NB4 (cell line): ENCODE measurements at places on chromosomes 2 and 18.

DNA sequence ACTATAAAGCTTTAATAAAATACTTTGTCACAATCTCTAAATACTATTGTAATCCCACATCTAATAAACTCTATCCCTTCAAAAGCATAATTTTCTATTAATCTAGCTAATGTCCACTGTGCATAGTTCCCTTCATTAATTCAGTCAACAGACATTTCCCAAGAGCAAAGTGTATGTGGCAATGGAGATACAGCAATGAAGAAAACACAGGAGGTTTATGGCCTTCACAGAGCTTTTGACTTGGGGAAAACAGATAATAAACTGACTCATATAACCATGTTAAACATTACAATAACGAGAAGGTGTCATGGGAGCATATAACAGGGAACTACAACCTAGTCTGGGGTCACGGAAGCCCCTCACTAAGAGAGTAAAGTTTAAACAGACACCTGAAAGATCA lies 86.3 kb downstream of the SPIRE1 start:
- no peak for DNase-seq

GRCh38 chr2:169808221-169808620 lies 9.6 kb downstream of the SSB start:
- no peak for DNase-seq

DNA sequence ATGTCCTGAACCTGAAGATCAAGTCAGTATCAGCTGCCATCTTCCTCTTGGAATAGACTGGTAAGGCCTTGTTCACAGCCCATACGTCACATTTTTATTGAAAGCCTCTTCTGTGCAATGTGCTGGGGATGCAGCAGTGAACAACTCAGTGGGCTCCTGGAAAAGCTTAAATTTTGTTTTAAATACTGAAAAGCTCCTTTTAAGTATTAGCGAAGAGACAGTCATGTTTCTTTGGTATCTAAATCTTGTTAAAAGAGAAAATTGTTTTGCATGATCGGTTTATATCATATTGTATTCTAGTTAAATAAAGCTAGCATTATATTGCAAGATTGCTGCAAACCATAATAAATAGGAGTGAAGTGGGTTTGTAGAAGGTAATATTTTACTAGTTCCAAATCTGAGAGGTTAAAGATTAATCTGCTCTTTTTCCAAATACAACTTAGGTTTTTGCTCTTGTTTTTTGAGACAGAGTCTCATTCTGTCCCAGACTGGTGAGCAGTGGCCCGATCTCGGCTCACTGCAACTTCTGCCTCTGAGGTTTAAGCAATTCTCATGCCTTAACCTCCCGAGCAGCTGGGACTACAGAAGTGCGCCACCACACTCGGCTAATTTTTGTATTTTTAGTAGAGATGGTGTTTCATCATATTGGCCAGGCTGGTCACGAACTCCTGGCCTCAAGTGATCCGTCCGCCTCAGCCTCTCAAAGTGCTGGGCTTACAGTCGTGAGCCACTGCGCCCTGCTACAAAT lies 1.6 kb upstream of the RMDN2 start:
- DNase-seq = peak; percentile 23

DNA sequence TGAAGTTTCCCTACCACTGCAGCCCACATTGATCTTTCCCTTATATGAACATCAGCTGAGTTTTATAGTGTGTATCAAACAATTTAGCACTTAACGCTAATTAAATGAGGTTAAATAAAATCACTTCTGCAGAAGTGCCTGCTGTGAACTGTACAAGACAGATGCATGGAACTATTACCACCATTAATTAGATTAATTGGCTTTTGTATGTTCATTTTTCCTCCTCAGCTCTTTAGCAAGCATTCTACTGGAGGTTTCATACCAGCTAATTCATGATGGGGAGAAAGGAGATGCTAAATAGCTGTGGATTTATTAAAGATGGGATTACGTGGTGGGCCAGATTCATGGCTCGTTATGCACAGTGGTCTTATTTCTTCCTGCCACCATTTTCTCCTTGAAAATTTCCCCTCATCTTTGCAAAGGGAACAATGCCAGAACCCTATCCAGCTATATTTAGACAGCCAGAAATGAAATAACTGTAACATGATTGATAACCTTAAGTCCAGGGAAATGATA lies 96.7 kb downstream of the CNTNAP5 start:
- DNase-seq = no peak

DNA sequence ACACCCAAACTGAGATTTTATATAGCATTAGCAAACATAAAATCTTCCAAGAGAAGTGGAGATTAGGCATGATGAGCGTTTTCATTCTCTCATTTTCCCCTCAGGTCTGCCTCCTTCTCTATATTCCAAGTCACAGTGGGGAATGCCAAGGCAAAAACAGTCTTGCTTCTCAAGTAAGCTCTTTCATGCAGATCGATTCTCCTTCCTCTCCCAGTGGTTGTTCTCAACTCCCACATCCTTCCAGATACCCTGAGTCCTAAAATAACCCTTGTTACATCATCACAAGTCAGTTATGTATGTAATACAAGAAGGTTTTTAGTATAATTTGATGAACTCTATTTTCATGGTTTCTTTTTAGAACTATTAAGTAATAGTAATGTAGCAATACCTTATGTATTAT lies 150.6 kb downstream of the TXNL1 start:
- no peak for DNase-seq

GRCh38 chr2:230793572-230794359 lies 71.0 kb upstream of the ITM2C start:
- peak; percentile 97 for DNase-seq

GRCh38 chr18:23912356-23912755 lies 102.2 kb upstream of the TTC39C start:
- DNase-seq = no peak

GRCh38 chr18:23196119-23197007 lies 61.1 kb downstream of the CABLES1 start:
- no peak for DNase-seq

DNA sequence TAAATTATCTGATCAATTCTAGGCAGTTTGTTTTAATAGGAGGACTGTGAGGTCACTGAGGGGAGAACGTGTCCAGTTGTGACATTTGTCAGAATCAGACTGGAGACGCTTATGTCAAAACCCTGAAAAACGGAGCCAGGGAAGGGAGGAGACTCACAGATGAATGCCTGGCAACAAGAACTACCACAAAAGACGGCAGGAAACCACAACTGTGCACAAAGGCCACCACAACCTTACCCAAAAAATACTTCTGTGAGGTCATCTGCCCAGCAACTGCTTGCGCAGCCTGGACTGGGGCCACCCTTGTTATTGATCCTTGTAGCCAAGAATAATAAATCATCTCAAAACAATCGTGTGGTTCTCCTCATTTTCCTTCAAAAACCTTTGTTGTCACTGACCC lies 173.0 kb upstream of the ALKAL2 start:
- peak; percentile 84 for DNase-seq

DNA sequence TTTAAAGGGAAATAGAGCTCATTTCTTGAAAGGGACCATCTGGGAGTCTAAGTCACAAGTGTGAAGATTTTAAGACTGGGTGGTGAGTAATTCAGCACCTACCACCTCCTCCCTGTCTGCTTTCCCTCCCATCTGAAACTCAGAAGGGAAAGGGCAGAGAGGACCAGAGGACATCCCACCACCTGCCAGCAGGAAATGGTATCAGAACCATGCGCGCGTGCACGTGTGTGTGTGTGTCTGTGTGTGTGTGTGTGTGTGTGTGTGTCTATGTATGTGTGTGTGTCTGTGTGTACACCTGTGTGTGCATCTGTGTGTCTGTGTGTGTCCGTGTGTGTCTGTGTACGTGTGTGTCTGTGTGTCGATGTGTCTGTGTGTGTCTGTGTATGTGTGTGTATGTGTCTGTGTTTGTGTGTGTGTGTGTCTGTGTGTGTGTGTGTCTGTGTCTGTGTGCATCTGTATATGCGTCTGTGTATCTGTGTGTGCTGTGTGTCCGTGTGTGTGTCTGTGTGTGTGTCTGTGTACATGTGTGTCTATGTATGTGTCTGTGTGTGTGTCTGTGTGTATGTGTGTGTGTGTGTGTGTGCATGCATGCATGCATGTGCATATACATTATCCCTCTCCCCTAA lies 76.8 kb downstream of the ZFP36L2 start:
- DNase-seq = no peak

GRCh38 chr2:86302320-86302719 lies 35.1 kb downstream of the REEP1 start:
- no peak for DNase-seq

DNA sequence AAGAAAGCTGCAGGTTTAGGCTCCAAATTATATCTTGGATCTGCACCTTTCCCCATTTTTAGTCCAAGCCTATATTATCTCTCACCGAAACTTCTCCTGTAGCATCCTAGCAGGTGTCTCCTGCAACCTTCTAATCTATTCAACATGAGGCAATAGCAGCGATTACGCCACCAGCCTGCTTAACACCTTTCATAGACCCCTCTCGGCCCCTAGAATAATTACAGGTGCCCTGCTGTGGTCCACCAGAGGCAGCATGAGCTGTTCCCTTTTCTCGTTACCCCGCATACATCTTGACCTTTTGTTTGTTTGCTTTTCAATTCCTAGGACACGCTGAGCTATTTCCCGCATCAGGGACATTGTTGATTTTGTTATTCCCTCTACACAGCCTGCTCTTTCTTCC lies 361.9 kb downstream of the CYRIA start:
- no peak for DNase-seq

GRCh38 chr18:623761-624620 lies 27.2 kb downstream of the CLUL1 start:
- peak; percentile 70 for DNase-seq

- DNase-seq = no peak
Measured at GRCh38 chr2:74017223-74017622, 32.5 kb downstream of the TET3 start.

GRCh38 chr18:22211657-22212056 lies 42.3 kb downstream of the GATA6 start:
- peak; percentile 41 for DNase-seq

DNA sequence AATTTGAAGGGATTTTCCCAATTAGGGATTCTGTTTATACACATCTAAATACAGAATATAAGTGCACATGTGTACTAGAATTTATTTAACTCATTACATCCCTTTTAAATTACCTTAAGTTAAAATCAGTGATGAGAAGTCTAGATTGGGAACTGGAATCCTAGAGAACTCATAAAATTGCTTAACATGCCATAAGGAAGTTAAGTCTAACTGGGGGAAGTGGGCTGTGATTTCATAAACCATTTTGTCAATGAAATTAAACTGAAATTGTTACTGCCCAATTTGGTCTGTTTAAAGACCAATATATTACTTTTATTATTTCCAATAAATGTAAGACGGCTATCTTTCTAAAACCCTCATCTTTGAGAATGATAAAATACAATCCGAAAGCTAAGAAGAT lies 72.3 kb upstream of the CD226 start:
- no peak for DNase-seq

GRCh38 chr2:69255760-69256159 lies 131.3 kb downstream of the GFPT1 start:
- DNase-seq = no peak

DNA sequence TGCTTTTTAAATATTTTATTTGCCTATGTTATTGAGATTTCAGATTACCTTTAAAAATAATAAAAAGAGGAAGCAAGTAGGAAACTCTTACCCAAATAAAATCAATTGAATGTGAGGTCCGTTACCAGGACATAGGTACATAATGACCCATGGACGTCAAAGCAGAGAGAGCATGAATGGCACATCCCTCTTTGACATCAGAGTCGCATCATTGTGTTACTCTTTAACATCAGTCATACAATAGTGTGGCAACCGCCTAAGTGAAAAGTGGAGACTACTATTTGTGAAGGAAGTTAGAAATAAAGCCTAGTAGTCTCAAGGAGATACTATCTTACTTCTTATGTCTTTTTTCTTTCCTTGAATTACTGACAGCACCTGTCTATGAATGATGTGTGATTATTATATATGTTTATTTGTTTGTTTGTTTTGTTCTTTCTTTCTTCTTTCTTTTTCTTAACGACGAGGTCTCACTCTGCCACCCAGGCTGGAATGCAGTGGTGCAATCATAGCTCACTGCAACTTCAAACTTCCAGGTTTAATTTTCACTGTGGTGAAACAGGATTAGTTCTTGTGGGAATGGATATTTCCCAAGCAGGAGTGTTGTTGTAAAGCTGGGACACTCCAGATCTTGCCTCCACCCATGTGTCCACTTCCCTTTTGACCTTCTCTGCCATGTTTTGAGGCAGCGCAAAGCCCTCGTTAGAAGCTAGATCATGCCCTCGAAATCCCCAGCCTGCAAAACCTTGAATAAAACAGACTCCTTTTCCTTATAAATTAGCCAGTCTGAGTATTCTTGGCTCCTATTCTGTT lies 407.2 kb upstream of the NETO1 start:
- DNase-seq = no peak

- no peak for DNase-seq
Measured at GRCh38 chr18:46243095-46243494, 138.9 kb downstream of the HAUS1 start.

DNA sequence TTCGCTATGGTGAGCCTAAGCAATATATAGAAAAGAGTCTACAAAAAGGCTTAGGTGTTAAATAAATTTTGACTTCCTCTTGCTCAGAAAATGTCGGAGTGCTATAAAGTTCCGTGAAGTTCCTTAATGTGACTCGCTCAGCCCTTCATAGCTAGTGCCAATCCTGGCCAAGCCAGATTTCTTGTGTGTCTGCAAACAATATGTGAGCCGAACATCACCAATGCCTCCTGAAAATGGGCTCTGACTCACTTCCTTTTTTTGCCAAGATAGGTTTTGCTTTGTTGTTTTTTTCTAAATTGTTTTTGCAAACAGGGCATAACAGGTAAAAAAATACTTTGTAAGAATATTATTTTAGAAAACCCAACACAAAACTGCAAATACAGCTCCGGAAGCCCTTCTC lies 26.1 kb downstream of the CDC42EP3 start:
- DNase-seq = peak; percentile 76

- no peak for DNase-seq
Measured at GRCh38 chr2:216142540-216142939, 33.4 kb downstream of the XRCC5 start.

GRCh38 chr2:83002706-83003105 lies 1456.4 kb downstream of the SUCLG1 start:
- DNase-seq = no peak

DNA sequence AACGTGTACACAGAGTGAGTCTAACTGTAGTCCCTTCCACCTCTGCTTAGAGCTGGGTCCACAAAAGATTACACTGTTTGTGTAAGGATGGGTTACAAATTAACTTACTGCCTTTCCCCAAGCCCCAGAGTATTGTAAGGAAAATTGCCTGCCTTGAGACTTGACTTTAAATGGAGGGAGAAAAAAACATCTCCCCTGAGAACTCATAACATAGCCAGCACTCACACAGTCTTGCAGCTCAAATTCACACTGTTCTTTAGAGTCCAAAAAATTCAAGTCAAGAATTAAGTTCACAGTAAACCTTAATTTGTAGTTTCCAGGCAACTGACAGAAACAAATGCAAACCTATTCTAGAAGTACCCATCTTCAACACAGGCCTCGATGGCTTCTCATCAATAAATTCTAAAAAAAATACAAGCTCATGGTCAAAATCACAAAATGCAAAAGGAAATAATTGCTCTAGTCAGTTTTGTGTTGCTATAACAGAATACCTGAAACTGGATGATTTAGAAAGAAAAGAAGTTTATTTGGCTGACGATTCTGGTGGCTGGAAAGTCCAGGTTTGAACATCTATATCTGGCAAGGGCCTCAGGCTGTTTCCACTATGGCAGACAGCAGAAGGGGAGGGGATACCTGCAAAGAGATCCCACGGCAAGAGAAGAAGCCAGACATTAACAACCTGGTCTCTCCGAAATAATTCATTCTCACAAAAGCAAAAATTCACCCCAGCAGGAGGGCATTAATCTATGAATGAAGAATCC lies 34.6 kb upstream of the TMEM17 start:
- no peak for DNase-seq

- DNase-seq = no peak
Measured at GRCh38 chr18:79367989-79368388, 27.7 kb upstream of the NFATC1 start.
